Activated CD4-positive, alpha-beta memory T cell treated with anti-CD3 and anti-CD28 coated beads for 36 hours (primary cell): ENCODE measurements at places on chromosomes 6 and 20. TPM values are rescaled to one million over a fixed set of nuclear protein-coding genes. Genes with fewer than 3 reads are reported as not detected.
A peak's percentile ranks its signal among the peaks of the same experiment; 100 is the strongest.

GRCh38 chr6:8574749-8575468, 139.6 kb upstream of the SLC35B3 start:
- DNase-seq: no peak

DNA sequence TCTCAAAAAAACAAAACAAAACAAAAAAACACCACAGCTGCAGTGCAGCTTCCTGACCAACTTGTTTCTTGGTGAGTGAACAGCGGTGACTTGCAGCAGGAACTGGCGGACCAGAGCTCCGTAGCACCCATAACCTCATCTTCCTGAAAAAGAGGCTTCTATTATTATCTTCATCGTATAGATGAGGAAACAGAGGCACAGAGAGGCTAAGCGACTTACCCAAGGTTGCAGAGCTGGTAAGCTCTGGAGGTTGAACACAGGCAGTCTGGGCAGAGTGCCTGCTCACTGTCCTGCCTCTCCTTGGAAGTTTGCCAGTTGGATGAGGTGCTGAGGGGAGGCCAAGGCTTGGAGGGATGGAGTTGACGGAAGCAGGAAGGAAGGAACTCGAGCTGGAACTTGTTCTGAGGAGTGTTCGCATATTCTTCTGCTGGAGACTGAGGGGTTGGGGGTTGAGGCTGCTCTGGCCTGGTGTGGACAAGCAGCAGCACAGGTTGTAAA, 47.9 kb upstream of the CCDC167 start:
- peak; percentile 23 for DNase-seq

- no peak for DNase-seq
Observed at GRCh38 chr6:165621940-165622339, 41.1 kb downstream of the PDE10A start.

- no peak for DNase-seq
Observed at GRCh38 chr6:71621918-71622519, 264.3 kb upstream of the RIMS1 start.

DNA sequence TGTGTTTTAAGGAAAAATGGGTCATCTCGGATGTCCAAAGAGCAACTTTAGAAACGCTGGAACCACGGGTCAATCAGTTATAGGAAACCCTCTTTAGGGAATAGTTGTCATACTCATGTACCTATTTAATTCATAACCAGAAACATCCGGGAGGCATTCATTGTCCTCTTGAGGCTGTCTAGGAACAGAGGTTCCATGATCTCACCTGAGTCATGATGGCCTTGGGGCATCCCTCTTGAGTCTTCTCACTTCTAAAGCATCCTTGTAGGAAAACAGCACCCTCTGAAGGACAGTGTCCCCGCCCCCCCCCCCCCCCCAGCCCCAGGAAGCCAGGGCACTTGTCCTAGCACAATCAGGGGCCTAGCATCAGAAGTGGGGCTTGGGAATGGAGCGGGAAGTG, 46.3 kb upstream of the CDH4 start:
- DNase-seq: no peak

HELZ2 gene
- 28.5 TPM for total RNA-seq

SLC26A8 gene
- not detected for total RNA-seq

GRCh38 chr6:484746-485145, 93.2 kb downstream of the IRF4 start:
- no peak for DNase-seq

- DNase-seq: no peak
Observed at GRCh38 chr6:79446006-79446405, 91.2 kb downstream of the LCA5 start.

TXLNB gene
- total RNA-seq: 0.31 TPM

DNA sequence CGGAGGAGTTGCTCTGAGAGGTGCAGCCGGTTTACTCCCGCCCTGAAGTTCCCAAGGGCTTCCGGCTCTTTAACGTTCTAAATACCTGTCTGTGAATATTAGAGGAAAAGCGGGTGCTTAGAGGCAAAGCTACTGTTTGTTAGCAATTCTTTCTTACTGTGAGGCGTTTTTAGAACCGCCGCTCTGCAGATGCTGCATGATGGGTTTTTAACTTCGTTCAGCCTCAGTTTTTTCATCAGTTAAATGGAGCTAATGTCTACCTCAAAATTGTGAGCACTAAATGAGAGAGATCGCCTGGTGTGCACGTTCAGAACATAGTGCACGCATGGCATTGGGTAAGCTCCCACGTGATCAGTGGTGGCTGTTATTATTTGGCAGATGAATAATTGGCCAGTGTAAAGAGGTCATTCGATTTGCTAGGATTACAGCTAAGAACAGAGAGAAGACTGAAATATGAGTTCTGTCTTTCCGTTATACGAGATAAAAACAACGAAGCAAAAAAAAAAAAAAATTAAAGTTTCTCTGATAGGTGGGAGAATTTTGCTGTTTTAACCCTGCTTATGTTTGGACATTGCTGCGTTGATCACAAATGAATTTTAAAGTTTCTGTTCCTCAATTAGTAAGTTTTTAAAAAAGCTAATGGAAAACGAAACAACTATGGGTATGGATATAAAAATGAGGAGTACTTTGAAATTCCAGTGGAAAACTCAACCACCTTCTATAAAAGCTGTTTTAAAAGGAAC, 660 bp upstream of the TFB1M start:
- peak; percentile 76 for DNase-seq

INSM1 gene
- 6.7 TPM for total RNA-seq

CTAGE9 gene
- not detected for total RNA-seq

DNA sequence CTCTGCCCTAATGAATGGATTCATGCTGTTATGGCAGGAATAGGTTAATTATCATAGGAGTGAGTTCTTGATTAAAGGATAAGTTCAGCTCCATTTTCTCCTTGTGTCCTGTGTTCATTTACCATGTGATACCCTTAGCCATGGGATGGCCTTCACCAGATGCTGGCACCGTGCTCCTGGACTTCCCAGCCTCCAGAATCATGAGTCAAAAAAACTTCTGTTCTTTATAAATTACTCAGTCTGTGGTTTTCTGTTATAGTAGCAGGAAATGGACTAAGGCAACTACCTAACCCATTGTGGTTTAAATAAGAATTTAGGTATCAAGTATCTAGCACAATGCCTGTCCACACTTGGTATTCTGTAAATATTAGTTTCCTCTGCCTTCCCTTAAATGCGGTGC, 223.5 kb downstream of the MEI4 start:
- no peak for DNase-seq

PRICKLE4 gene
- total RNA-seq: not detected

SEL1L2 gene
- total RNA-seq: not detected

OOEP gene
- total RNA-seq: 0.45 TPM

BTN1A1 gene
- not detected for total RNA-seq

DNA sequence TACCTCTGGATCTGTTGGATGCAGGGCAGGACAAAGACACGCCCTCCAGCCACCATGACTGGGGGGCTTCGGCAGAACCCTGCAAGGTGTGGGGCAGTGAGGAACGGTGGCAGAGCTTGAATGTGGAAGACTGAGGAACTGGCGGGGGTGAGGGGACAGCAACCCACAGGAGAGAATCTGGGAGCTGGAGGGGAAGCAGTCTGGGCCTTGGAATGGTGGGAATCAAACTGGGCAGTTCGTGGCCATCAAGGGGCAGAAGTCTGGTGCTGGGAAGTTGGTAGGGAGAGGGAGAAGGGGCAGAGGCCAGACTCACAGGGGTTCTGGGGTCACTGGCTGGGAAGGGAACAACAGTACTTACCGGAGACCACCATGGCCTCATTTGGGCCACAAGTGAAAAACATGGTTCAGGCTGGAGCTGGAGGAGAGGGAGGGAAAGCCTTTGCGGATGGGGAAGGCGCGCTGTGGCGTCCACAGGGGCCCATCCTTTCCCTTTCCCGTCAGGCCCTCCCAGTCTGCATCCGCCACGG, 635 bp downstream of the FLOT1 start:
- no peak for DNase-seq

GRCh38 chr20:63752411-63753101, 13.0 kb downstream of the SLC2A4RG start:
- DNase-seq: no peak

- no peak for DNase-seq
Observed at GRCh38 chr6:120077489-120077888, 727.9 kb upstream of the MAN1A1 start.

DNA sequence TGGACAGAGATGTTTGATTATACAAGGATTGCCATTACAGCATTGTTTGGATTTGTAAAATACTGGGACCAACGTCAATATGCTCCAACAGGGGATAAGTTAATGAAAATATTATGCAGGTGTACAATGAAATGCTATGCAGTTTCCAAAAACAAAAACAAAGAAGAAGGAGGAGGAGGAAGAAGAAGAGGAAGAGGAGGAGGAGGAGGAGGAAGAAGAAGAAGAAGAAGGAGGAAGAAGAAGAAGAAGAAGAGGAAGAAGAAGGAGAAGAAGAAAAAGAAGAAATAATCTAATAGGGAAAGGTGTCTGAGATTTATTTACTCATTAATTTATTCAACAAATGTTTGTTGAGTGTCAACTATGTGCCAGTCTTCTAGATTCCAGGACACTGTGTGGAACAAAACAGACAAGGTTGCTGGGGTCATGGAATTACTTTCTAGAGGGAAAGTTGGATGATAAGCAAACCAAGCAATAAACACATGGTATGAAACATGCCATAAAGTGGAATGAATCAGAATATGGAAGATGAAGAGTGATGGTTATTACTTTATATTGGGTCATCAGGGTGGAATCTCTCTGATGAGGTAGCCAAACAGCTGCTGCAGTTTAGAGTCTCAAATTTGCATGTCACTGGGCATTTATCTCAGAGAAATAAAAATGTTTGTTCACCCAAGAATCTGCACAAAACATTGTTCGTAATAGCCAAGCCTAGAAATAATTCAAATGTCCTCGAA, 6.3 kb upstream of the TRIM27 start:
- no peak for DNase-seq

- no peak for DNase-seq
Observed at GRCh38 chr20:20699144-20699543, 13.3 kb downstream of the RALGAPA2 start.

PAK5 gene
- total RNA-seq: not detected
